ENCODE measurements at places on chromosomes 6 and 20. TPM values are rescaled to one million over a fixed set of nuclear protein-coding genes. Genes with fewer than 3 reads are reported as not detected.
A peak's percentile ranks its signal among the peaks of the same experiment; 100 is the strongest.

- H3K4me3 ChIP-seq: peak overlapping the region; percentile 21
- peaks cover 4% of the 10 kb centered on the region for H3K4me1 ChIP-seq
- no peaks in the 10 kb centered on the region for H3K27me3 ChIP-seq
- H3K36me3 ChIP-seq: no peaks in the 10 kb centered on the region
- no peak for DNase-seq
- no peak overlapping the region for H3K27ac ChIP-seq
Measured at GRCh38 chr20:8602389-8603116, 466.3 kb upstream of the PLCB4 start.

- no peak for DNase-seq
- H3K36me3 ChIP-seq: no peaks in the 10 kb centered on the region
- no peaks in the 10 kb centered on the region for H3K4me1 ChIP-seq
- no peak overlapping the region for H3K27ac ChIP-seq
Measured at GRCh38 chr20:38612751-38613515, 11.3 kb downstream of the ARHGAP40 start.

- no peaks in the 10 kb centered on the region for H3K36me3 ChIP-seq
- peaks cover 6% of the 10 kb centered on the region for H3K4me1 ChIP-seq
- no peaks in the 10 kb centered on the region for H3K27me3 ChIP-seq
- no peak for DNase-seq
- H3K27ac ChIP-seq: no peak overlapping the region
Measured at GRCh38 chr6:25953733-25954132, 8.9 kb upstream of the TRIM38 start.

DNA sequence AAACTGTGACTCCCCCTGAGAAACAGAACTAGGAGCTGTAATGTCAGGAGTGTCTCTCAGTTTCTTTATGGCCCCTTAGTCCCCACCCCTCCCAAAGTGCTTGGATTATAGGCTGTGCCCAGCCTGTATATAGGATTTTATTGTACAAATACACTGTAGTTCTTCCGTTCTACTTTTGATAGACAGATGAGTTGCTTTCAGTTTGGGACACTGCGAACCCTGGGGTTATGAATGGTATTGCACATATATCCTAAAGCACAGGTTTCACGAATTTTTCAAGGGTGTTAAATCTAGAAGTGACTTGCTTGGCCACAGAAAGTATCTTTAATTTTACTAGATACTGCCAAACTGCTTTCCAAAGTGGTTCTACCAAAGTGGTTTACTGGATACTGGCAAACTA, 152.9 kb upstream of the ATXN1 start:
- no peaks in the 10 kb centered on the region for H3K4me1 ChIP-seq
- no peaks in the 10 kb centered on the region for H3K27me3 ChIP-seq
- no peak overlapping the region for H3K4me3 ChIP-seq
- no peak for DNase-seq
- H3K36me3 ChIP-seq: no peaks in the 10 kb centered on the region

Gene NOL4L
- total RNA-seq: 53.1 TPM

- H3K27me3 ChIP-seq: no peaks in the 10 kb centered on the region
- no peaks in the 10 kb centered on the region for H3K4me1 ChIP-seq
- DNase-seq: no peak
- H3K36me3 ChIP-seq: no peaks in the 10 kb centered on the region
Measured at GRCh38 chr6:117232196-117232595, 33.2 kb upstream of the VGLL2 start.

DNA sequence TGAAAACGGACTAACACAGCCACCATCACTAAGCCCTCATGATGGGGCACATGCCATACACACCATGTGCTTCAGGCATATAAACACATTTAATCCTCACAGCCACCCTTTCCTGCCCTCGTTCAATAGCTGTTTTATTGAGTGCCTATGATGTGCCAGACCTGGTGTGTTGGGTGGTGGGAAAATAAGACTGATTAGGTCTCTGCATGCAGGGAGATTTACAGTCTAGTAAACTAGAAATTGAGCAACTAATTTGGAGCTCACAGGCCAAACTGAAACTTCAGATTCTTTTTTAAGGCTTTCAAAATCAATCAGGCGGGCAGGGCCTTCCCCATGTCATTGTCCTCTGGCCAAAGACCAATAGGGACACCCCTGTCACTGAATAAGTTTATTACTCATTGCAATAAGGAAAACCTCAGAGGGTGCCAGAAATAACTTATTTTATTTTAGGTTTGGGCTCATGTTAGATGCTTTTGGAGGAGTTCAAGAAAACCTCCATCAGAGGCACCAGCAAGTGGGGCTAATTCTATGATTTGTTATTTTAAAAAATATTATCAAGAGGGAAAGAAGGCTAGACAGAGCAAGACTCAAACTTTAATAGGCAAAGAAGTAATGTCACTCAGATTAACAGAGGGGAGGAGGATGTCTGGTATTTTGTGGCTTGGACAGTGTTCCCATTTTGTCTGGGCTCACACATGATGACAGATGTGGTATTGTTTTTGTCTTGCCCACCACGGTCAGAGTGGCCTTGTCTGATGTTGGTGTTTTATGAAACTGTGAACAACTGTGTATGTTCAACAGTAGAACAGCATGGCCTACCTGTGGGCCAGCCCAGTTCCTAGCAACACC, 12.0 kb downstream of the ZFP64 start:
- DNase-seq: no peak
- H3K36me3 ChIP-seq: peaks cover 19% of the 10 kb centered on the region
- H3K27me3 ChIP-seq: no peaks in the 10 kb centered on the region
- H3K27ac ChIP-seq: no peak overlapping the region
- H3K4me3 ChIP-seq: no peak overlapping the region

Gene ENPP1
- total RNA-seq: 0.08 TPM

Gene TRIM10
- not detected for total RNA-seq
